ENCODE measurements at places on chromosomes 6 and 20.

DNA sequence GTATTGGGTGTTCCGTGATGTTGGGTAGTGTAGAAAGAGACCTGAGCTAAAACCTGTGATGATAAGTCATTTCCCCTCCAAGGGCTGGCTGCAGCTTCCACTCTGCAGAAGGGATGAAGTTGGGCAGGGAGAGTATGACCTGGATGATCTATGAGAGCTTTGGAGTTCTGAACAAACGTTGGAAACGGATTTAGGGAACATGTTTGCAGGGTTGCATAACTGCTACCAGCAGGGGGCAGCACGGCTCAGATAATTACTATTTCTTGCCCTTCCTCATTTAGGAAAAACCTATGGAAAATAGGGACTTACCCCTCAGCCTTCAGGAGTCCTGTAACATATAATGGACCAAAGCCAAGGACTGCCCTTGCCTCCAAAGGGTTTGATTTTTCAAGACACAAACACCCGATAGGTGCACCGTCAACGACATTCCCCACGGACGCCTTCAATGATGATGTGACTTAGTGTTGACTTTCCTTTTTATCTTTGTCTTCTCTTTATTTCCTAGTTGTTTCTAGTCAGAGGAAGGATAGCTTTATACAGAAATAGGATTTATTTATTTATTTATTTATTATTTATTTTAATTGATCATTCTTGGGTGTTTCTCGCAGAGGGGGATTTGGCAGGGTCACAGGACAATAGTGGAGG is 164.9 kb upstream of the SASH1 start:
- DNase-seq: no peak

GRCh38 chr6:5199702-5200101 is 61.0 kb downstream of the LYRM4 start:
- no peak for DNase-seq

- DNase-seq: no peak
Measured at GRCh38 chr6:110398778-110399177, 16.6 kb downstream of the DDO start.

- DNase-seq: no peak
Measured at GRCh38 chr6:34146801-34147592, 1.1 kb upstream of the GRM4 start.

DNA sequence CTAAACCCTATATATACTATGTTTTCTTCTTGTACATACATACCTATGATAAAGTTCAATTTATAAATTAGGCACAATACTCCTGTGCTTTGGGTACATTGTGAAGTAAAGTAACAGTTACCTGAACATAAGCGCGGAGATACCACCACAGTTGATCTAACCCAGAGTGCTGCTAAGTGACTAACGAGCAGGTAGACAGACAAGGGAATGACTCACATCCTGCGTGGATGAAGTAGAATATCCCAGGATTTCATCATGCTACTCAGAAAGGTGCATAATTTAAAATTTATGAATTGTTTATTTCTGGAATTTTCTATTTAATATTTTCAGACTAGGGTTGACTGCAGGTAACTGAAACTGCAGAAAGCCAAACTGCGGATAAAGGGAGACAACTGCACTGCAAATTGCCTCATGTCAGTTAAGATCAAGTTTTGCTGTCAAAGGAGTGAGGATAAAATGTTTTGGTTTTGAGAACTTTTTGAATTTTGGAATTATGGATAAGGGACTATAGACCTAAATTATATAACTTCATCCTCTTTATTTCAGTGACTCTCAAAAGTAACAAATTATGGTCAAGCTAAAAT is 14.4 kb downstream of the MKKS start:
- DNase-seq: no peak

- no peak for DNase-seq
Measured at GRCh38 chr6:22042706-22043105, 254.1 kb downstream of the PRL start.

DNA sequence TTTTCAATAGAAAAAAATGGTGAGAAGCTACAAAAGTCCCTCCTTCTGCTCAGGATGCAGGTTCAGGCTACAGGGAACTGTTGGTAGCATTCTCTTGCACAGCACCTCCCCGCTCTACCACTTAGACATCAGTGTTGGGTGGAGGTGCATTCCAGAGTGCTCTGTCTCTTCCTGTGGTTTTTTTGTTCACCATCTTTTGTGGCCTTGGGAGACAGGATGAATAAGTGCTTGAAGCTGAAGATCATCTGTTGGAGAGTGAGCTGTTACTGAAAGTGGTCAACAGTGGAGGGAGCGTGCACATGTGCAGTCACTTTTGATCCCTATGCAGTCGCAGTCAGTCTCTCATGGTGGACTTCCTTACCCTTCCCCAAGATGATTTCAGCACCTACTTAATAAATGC is 16.6 kb upstream of the BTBD3 start:
- DNase-seq: no peak

- no peak for DNase-seq
Measured at GRCh38 chr20:39799366-39799965, 837.3 kb downstream of the DHX35 start.

GRCh38 chr6:4264081-4264480 is 128.7 kb upstream of the ECI2 start:
- DNase-seq: no peak

GRCh38 chr20:47191074-47191673 is 165.3 kb downstream of the ZMYND8 start:
- no peak for DNase-seq

DNA sequence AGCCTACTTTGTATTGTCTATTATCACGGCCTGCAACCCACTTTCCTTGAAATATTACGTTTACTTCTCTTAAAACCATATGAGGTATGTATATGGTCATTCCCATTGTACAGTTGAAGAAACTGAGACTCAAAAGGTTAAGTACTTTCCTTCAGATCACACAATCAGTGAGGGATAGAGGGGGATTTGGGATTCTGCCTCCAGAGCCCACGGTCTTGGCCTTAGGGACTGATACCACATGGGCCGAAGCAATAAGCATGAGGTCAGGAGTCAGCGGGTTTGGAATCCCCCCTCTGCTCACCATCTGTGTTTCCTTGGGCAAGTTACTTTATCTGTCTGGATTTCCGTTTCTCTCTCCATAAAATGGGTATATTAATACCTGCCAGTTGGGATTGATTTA is 19.4 kb upstream of the EPB41L1 start:
- DNase-seq: no peak

DNA sequence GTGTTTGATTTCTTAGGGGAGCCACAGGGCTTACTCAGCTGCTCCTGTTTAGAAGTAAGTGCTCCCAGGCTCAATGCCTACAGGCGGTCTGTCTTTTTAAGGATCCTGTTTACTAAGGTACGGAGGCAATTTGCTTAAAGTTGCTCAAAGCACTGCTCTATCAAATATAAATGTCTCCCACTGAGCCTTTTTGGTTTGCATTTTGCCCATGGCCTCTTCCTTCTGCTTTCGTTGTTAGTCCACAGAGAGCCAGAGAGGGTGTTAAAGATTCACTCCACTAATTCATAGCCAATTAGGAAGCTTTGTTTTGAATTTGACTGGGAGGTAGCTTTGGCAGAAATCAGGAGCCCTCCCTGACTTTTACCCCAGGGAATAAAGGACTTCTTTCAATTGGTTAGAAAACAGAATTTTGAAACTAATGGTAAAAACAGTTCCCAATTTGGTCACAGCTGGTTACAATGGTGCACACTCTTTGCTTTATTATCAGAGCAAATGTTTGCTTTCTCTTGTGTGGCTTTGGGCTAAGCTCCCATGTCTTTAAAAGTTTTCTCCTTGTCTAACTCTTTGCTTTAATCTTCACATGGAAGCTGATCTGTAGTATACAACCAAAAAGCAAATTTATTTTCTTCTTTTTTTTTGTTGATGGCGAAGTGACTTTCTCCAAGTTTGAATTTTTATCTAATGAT is 126.2 kb downstream of the IMPG1 start:
- no peak for DNase-seq

GRCh38 chr20:52175840-52176239 is 15.7 kb downstream of the ZFP64 start:
- DNase-seq: no peak

DNA sequence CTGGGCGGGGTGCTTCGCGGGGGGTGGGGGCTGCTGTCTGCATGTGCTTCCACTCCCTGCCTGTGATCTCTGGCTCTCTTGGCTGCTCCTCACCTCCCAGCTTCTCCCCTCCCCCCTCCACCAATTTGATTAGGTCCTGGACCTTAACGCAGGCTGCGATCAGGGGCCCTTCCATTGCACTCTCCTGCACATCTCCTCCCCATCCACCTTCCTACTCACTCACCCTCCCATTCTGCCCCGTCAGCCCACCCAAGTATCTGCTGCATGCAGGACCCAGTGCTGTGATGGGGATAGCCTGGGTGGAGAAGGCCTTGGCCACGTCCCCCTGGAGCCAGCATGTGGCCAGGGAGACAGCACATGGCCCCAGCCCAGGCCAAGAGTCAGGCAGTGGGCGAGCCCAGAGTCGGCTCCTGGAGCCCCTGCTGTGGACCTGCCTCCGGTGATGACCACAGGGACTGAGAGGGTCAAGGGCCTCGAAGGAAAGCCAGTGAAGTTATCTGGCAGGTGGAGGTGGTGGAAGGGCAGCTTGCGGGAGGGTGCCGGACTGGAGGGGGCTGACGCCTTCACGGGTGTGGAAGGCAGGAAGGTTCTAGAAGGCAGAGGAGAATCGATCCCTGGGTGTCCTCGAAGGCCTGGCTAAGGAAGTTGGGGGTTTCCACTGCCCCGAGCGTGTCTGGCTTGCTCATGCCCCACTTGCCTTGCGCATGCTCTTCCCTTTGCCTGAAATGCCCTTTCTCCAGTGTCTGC is 40.7 kb downstream of the SRC start:
- DNase-seq: no peak

DNA sequence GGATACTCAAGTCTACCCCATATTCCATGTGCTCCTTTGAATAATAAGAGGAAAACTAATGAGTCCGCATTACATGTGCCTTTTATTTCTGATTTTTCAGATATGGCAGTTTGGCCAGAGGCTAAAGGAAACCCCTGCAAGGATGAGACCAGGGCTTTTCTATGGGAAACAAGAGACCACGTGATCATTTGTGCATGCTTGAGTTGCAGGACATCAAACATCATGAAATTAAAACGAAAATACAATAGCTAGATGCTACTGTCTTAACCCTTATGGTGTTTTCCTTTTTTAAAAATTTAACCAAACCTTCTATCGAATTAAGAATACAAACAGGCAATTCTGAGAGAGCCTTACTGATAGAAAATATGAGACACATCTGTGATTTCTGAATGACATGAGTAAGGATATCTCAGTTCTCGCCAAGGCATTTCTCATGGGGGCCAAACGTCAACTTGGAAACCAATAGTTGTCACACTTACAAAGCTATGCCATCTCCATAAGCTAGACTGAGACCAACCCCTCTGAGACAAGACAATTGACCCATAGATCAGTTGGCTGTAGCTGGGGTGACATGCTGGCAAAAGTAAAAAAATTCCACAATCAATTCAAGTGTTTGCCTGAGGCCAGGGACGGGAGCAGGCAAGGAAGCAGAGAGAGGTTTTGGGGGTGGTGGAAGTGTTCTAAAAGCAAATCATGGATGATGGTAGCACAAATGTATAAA is 52.8 kb downstream of the RIPOR2 start:
- no peak for DNase-seq

- no peak for DNase-seq
Measured at GRCh38 chr6:119568580-119568979, 219.0 kb upstream of the MAN1A1 start.

DNA sequence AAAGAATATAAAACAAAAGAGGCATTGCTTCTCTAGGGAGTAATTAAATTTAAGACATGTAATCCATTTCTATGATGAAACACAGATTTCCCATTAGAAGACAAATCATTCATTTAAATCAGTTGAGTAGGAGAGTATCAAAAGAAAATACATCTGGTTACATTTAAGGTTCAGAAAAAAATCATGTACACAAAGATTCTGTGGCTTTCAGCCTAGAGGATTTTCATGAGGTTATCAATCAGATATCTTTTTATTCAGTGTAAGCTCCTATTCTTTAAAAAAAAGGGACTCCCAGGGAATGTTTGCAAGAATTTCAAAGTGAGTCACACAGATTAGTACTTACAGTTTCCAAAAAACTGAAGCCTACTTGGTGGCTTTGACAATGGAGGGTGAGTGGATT is 24.9 kb downstream of the COL21A1 start:
- DNase-seq: no peak

DNA sequence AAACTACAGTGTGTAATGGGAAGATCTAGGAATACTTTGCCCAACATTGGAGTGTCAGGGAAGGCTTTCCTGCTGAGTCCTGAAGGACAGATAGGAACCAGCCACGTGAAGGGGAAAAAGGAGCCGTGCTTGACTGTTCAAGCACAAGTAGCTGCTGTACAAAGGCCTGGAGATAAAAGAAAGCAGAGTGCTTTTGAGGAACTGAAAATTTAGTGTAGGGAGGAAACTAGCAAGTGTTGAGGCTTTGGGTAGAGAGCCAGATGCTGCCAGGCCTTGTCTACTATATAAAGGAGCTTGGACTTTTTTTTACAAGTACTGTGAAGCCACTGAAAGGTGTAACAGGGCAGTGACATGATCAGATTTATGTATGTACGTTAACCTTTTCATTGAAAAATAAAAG is 39.0 kb downstream of the DSE start:
- DNase-seq: no peak

DNA sequence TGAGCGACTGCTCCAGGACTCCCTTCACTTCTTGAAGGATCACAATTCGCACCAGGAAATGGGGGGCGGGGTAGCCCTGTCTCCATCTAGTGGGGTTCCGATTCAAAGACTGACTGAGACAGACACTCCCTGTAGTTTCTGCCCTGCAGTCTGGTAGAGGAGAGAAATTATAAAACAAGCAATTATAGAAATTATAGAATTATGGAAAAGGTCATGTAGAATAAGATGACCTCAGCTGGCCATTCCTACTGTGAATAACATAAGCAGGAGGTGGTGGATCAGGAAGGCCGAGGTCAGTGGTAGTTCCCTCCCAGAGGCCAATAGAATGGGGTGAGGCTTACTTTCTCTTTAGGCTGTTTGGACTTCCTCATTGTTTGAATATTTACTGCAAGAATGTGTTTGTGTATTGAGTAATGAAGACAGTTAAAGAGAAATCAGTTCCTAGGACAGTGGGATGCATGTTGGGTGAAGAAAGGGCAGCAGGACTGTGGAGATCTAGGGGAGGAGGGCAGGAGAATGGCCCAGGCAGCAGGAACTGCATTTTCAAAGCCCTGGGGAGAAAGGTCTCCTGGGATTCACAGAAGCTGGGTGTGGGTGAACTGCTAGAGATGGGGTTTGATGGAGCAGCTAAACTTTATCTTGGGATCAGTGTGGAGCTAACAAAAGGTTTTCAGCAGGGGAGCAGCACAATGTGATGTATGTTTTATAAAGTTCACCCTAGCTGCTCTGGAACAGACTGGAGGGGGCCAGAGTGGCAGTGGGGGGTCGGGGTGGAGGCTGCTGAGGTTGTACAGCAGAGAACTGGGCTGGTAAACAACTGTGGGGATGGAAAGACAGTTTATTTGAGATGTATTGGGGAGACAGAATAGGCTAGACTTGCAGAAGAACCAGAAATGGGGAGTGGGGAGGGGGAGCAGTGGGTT is 2.1 kb downstream of the ZNF341 start:
- peak; percentile 66 for DNase-seq

DNA sequence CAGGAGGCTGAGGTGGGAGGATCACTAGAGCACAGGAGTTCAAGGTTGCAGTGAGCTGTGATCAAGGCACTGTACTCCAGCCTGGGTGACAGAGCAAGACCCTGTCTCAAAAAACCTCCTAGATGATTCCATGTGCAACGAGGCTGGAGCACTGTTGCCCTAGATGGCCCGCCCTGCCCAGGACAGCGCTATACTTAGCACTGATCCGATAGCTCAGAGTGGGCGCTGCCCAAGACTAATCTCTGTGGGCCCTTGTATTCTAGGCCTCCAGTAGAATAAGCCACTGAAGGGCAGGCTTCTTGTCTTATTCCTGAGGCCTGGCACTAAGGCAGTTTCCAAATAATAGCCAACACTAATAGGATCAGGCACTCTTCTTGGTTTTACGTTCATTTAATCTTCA is 41.0 kb downstream of the STK35 start:
- DNase-seq: no peak
